ENCODE measurements at places on chromosomes 3 and 15. TPM values are rescaled to one million over a fixed set of nuclear protein-coding genes. Genes with fewer than 3 reads are reported as not detected.

GREM1 gene
- 1.6 TPM for total RNA-seq

HTR3E gene
- not detected for total RNA-seq

ZCWPW2 gene
- total RNA-seq: 0.47 TPM

CEMIP gene
- total RNA-seq: 0.10 TPM

SPG11 gene
- 28.0 TPM for total RNA-seq

GOLGA8M gene
- 0.20 TPM for total RNA-seq

NRG4 gene
- total RNA-seq: not detected

FANCD2 gene
- total RNA-seq: 34.6 TPM

GPR62 gene
- 0.20 TPM for total RNA-seq

ZBBX gene
- not detected for total RNA-seq

CHST13 gene
- not detected for total RNA-seq

IL5RA gene
- total RNA-seq: not detected

TM4SF1 gene
- 612 TPM for total RNA-seq

LRRC31 gene
- total RNA-seq: not detected

PLSCR4 gene
- total RNA-seq: 43.8 TPM

SAMMSON gene
- not detected for total RNA-seq

MOBP gene
- total RNA-seq: under 0.01 TPM

WDR93 gene
- total RNA-seq: not detected

ZNF860 gene
- total RNA-seq: 1.6 TPM

NKTR gene
- 15.4 TPM for total RNA-seq

P4HTM gene
- total RNA-seq: 16.0 TPM

MORC1 gene
- not detected for total RNA-seq

PARP3 gene
- total RNA-seq: 15.4 TPM

ACSBG1 gene
- total RNA-seq: 0.07 TPM

DUOXA2 gene
- total RNA-seq: not detected

GOLGA6L1 gene
- not detected for total RNA-seq
